Activated naive CD4-positive, alpha-beta T cell treated with anti-CD3 and anti-CD28 coated beads, Interleukin-2, amount 10 ng/mL, durations not matched to agents 5 hours and 36 hours (primary cell): ENCODE measurements at places on chromosomes 11 and 22. TPM values are rescaled to one million over a fixed set of nuclear protein-coding genes. Genes with fewer than 3 reads are reported as not detected.

The MRGPRF gene
- not detected for total RNA-seq

The MS4A4A gene
- not detected for total RNA-seq

The PKNOX2 gene
- total RNA-seq, result not detected

The SIRT3 gene
- 14.6 TPM for total RNA-seq

The TUG1 gene
- total RNA-seq, result 82.5 TPM

The SLCO2B1 gene
- not detected for total RNA-seq

The HARBI1 gene
- 5.0 TPM for total RNA-seq

The MIOX gene
- total RNA-seq, result not detected
